NCI-H2029 treated with DMSO at 0.1 percent for 48 hours (cell line): ENCODE measurements at places on chromosomes 7 and 10.

GRCh38 chr7:50396856-50397255 is 53.3 kb downstream of the FIGNL1 start:
- no peak for DNase-seq

- DNase-seq, result peak; percentile 2
Observed at GRCh38 chr7:21507627-21508343, 35.1 kb upstream of the DNAH11 start.

GRCh38 chr10:30630571-30630970 is 1.0 kb upstream of the LYZL2 start:
- no peak for DNase-seq

- DNase-seq, result no peak
Observed at GRCh38 chr7:8068892-8069686, 100.5 kb downstream of the GLCCI1 start.

DNA sequence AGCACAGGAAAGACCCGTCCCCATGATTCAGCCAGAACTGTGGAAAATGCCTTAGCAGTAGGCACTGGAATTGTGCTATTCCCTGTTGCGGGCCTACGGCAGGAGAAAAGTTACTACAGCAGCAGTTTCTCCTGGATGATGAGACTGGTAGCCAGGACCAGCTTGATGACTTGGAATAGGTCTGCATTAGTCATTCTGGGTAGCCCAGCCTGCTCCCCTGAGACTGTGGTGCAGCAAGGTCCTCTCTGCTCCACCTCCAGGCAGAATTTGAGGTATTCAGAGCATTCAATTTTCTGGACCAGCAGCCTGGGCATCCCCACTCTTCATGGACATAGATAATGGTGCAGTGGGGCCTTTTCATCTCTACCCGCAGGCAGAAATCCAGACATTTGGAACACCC is 490.0 kb downstream of the SH2D4B start:
- DNase-seq, result no peak

DNA sequence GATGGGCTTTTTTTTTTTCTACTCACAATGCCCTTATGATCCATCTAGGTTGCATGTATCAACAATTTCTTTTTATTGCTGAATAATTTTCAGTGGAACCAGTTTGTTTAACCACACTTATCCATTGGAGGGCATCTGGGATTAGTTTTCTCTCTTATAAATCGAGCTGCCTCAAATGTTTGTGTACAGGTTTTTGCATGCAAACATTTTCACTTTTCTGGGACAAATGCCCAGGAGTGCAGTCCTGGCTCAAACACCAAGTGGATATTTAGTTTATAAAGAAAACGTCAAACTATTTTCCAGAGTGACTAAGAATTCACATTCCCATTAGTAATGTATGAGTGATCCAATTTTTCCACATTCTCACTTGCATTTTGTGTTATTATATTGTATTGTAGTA is 313.4 kb downstream of the CXCL12 start:
- DNase-seq, result no peak

GRCh38 chr7:128974241-128974934 is 36.7 kb downstream of the IRF5 start:
- no peak for DNase-seq

GRCh38 chr10:1280466-1281404 is 224.6 kb downstream of the WDR37 start:
- no peak for DNase-seq

DNA sequence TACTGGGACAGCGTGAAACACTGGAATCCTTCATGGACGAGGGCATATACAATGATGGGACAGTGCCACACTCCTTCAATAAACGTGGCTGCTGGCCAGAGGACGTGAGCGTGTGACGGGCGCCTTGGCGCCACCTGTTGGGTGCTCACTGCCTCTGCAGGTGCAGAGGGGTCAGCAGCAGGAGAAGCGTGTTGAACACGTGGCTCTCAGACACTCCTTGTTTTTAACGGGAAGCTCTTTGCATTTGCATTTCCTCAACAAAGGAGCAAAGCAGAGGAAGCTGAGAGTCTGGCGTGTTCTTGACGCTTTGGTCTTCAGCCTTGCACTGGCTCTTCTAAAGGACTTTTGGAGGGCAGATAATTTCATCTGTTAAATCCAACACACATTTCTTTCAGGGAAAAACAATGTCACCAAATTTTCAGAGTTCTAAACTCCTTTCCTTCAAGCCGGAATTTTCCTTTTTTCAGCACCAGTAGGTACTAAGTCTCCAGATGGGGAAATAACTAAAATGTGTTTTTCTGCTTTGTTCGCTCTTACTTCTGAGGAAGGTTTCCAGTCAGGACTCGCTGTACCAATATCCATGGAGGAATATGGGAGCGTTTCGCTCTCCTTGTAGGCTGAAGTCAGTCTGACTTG is 2.9 kb upstream of the GET4 start:
- DNase-seq, result peak; percentile 72

- DNase-seq, result no peak
Observed at GRCh38 chr7:95919556-95919955, 147.2 kb downstream of the DYNC1I1 start.

GRCh38 chr7:99292127-99292526 is 19.5 kb downstream of the MYH16 start:
- DNase-seq, result no peak

DNA sequence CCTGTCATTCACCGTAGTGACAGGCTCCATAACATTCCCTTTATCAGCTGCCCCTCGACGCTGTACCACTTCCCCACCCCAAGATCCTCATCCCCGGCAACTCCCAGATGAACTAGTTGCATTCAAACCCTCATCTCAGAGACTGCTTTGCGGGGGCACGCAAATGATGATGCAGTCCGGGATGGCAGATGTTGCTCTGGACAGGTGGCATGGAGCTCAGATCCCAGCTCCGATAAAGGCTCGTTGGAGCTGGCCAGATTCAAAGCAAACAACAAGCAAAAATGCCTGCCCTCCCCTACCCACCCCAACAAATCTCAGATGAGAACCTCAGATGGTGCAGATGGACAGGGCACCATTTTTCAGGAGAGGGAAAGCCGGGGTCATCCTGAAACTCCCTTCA is 46.7 kb downstream of the CARD11 start:
- DNase-seq, result no peak

DNA sequence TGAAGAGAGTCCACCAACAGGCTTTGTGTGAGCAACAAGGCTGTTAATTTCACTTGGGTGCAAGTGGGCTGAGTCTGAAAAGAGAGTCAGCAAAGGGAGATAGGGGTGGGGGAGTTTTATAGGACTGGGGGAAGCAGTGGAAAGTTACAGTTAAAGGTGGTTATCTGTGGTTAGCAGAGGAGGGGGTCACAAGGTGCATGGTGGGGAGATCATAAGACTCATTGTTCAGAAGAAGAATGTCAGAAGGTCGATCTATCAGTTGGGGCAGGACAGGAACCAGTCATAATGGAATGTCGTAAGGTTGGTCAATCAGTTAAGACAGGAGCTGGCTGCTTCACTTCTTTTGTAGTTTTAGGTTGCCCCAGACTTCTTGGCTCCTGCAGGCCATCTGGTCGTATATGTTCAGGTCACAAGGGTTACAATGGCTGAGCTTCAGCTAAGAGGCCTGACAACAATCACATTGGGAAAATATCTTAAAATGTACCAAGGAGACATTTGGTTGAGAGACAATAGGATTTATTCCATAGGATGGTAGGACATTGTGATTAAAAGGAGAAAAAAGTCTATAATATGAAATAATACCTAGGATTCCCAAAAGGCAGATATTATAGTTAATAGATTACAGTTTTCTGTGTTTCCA is 356.4 kb downstream of the ANKRD7 start:
- DNase-seq, result no peak

DNA sequence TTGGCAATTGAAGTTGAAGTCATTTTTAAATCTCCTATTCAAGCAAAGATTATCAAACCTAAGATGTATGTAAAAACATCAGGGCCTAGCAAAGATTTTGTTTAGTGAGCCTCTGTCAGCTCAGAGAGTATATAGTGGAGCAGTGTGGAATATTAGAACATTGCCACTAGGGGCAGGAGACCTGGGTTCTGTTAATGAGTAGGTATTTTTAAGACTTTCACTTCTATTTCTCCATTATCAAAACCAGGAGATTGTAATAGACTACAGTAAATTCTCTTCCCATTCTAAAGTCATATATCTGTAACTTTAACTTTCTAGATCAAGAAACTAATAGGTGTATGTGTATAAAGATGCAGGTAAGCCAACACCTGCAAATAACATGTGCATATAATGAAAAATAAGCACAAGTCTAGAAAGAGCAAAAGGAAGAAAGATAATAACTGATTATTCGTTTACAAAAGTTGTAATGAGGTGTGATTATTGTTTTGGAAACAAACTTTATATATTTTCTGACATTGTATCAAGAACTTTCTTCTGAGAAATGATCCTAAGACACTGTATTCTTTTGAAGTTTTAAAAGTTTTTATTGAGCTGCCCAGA is 64.4 kb downstream of the KCND2 start:
- no peak for DNase-seq

- DNase-seq, result no peak
Observed at GRCh38 chr7:9863545-9863944, 1110.1 kb upstream of the PHF14 start.

DNA sequence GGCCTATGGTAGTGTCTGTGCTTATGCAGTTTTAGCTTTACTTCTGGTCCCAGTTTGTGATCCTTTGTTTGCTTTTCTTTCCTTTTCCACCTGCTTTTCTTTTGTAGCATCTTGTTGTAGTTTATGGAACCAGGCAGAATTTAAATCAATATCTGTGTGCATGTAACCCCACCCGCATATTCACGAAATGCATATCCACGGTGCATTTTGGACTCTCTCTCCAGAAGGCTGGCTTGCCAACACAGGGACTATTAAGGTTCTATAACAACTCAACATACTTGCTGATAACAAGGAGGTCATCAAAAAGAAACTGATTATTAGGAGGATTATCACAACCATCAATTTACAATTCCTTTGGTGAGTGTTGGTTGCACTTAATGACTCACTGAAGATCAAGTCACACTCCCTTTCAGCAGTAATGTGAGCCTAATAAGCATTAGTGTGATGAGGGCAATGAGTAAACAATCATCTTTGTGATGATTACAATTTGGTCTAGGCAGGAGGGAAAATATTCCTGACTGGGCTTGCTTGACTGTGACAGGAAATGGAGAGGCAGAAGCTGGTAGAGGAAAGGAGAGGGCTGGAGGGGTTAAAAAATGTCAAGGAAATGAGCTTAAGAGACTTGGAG is 378.6 kb downstream of the REEP3 start:
- DNase-seq, result no peak
